ENCODE measurements at places on chromosomes 2 and 18. TPM values are rescaled to one million over a fixed set of nuclear protein-coding genes. Genes with fewer than 3 reads are reported as not detected.
A peak's percentile ranks its signal among the peaks of the same experiment; 100 is the strongest.

DNA sequence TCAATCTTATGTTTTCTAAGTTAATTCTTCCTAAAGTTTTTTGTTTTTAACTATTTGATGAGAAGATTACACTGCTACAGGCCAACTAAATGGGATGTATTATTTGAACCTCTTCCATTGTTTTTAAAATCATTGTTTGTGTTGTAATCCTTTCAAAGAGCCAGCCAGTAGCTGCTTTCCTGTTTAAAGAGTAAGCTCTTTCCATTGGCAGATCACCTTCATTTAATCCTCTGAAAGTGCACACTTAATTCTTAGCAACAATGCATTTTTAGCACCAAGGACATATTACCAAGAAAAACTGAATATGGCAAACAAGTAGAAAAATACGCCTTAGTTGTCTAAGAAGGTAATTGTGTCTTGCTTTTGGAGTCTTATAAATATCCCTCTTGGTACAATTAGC lies 54.0 kb downstream of the MEIS1 start:
- DNase-seq: no peak

DNA sequence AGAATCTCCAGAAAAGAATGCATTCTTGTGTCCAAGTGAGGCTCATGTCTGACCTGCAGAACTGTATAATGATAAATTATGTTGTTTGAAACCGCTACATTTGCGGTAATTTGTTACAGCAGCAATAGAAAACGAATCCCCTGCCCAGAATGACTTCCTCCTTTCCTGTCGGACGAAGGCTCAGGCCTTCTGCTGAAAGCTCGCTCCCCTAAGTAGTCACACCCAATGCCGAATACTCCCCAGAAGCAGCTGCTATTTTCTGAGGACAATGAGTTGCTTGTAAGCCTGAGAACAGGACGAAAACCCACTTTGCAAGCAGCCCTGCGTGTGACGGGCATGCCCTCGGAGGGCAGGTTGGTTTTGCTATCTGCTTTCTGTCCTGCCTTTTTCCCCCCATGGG lies 27.7 kb upstream of the PTPN4 start:
- no peak for DNase-seq

DNA sequence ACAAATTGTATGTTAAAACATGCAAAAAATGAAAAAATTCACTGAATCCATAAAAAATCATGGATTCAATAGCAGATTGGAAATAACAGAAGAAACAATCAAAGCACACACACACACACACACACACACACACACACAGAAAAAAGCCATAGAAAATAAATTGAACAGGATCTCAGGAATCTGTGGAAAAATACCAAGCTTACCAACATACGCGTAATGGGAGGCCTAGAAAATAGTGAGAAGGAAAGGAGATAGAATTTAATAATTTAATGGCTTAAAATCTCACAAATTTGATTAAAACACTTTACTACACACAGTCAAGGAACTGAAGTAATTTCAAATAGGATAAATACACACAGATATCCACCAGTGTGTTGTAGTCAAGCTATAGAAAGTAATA lies 1671.5 kb upstream of the PIK3C3 start:
- no peak for DNase-seq

- DNase-seq: no peak
Measured at GRCh38 chr2:6423944-6424343, 441.8 kb downstream of the CMPK2 start.

GRCh38 chr2:71897137-71897480 lies 250.6 kb downstream of the CYP26B1 start:
- DNase-seq: no peak

- DNase-seq: no peak
Measured at GRCh38 chr2:83689402-83689801, 769.7 kb downstream of the SUCLG1 start.

The TMEM200C gene
- 0.75 TPM for polyA plus RNA-seq

- no peak for DNase-seq
Measured at GRCh38 chr2:157173740-157174184, 83.7 kb upstream of the GALNT5 start.

DNA sequence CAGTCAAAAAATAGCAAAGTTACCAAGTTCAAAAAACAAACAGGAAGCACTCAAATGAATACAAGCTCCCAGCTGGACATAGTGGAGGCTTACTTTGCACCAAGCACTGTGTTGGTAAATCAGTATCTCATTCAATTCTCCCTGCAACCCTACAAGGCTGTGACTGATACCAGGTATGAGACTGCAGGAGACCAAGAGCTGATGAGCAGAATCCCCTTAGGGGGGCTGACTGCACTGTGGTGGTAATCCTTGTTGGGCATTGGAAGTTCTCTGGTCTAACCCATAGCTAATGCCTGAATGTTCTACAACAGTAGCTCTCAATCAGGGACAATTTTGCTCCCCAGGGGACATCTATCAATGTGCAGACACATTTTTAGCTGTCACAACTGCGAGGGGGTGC lies 26.0 kb downstream of the CDH2 start:
- no peak for DNase-seq

- no peak for DNase-seq
Measured at GRCh38 chr2:143480601-143481236, 351.5 kb downstream of the ARHGAP15 start.

The GBX2 gene
- polyA plus RNA-seq: not detected

GRCh38 chr2:181163139-181163538 lies 182.7 kb downstream of the UBE2E3 start:
- no peak for DNase-seq

DNA sequence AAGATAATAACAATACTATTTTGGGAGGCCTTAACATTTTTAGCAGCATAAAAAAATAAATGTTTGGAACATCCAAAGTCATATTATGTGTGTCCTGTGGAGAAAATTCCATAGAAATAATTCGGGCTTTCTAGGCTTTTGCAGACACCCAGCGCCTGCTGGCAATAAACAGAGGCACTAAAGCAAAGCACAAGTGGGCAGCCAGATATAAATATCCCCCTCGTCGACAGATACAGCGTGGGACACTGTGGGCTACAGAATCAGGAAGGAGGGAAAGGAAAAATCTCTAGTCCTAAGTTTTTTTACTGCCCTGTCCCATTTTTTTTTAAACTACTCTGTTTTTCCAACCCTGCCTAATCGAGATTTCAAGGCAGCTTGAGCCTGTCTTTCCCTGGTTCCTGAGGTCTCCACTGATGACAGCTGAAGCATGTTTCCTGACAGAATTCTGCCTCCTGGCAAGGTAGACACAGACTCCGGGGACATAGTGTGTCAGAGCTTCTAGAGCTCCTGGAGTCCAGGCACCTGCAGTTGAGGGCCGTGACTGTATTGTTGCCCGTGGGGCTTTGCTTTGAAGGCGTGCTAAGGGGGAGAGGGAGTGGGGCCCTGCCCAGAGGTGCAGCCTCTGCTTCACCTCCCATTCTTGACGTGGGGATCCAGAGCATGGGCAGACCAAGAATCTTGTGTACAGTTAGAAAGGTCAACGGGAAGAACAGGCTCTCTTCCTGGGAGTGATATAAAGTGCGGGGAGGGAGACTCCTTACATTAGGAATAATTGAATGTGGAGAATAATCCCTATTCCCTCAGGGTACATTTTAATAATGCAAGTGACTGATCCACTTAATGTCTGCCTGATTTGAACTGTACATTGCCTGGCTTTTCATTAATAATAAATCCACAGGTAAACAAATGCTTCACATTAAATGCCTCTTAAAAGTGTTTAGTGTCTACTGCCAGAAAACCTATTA lies 232.3 kb downstream of the DCC start:
- DNase-seq: no peak

GRCh38 chr2:174058456-174058855 lies 93.3 kb upstream of the SP3 start:
- no peak for DNase-seq

The GALNT5 gene
- polyA plus RNA-seq: 1.9 TPM

- DNase-seq: peak; percentile 14
Measured at GRCh38 chr2:118386641-118387302, 298.5 kb downstream of the INSIG2 start.

The TMEM163 gene
- 0.86 TPM for polyA plus RNA-seq

GRCh38 chr2:71154279-71154678 lies 23.8 kb downstream of the MPHOSPH10 start:
- no peak for DNase-seq

GRCh38 chr2:28607730-28608499 lies 112.1 kb downstream of the PLB1 start:
- DNase-seq: no peak

The PROC gene
- 0.46 TPM for polyA plus RNA-seq

GRCh38 chr18:78247615-78248289 lies 731.9 kb upstream of the SALL3 start:
- no peak for DNase-seq

The FOXI3 gene
- 0.05 TPM for polyA plus RNA-seq

DNA sequence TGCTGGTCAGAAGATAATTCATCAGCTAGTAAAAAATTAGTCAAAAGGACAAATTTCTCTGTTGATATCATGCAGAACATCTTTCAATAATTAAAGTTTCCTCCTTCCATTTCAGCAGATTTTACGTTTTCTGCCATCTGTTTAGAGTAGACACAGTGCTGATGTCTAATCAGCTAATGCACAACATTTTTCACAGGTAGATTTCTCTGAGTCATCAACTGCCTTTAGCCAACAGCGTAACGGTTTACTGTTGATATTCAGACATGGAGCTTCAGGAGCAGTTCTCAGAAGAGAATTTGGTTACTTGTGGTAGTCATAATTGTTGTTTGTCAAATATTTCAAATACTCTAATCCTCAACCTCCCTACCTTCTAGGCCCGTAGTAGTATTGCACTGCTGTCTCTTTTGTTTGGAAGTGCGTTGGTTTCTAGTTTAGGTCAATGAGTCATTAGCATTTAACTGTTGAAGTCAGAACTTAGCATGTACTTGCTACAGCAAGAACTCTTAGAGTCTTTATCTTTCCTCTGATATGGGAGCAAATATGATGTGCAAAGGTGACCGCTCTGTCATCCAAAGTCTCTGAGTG lies 86.8 kb upstream of the TFPI start:
- no peak for DNase-seq

DNA sequence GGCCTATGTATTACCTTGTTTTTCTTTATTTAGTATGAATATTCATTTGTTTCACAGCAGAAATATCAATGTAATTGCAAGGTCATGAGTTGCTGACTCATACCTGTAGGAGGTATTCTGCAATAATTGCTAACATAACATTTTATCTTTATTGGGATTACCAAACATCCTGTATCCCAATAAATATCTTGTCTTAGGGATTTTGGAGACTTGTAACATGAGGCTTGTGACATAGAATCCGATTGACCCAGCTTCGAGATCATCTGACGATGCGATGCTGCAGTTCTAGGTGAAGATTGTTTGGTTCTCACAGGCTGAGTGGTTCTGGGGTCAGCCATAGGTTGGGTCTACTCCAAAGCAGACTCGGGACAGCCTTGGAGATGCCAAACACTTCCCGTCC lies 133.4 kb upstream of the RND3 start:
- no peak for DNase-seq

- DNase-seq: no peak
Measured at GRCh38 chr2:31475692-31476091, 61.1 kb upstream of the XDH start.

DNA sequence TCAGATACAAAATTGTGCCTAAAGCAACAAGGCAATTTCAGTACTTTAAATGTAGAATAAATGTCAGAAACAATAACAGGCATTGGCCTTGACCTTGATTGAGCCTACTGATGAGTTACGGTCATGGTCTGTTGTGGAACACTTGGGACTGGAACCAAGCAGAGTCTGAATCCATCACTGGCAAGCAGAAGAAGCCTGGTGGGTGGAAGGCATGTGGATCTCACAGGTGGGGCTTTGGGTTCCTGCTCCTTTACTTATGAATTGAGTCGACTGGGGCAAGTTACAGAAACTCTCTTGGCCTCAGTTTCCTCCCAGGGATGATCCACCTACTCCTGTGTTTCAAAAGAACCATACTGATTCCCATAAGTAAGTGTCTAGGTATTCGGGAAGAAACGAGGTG lies 102.3 kb downstream of the KCNF1 start:
- DNase-seq: no peak

DNA sequence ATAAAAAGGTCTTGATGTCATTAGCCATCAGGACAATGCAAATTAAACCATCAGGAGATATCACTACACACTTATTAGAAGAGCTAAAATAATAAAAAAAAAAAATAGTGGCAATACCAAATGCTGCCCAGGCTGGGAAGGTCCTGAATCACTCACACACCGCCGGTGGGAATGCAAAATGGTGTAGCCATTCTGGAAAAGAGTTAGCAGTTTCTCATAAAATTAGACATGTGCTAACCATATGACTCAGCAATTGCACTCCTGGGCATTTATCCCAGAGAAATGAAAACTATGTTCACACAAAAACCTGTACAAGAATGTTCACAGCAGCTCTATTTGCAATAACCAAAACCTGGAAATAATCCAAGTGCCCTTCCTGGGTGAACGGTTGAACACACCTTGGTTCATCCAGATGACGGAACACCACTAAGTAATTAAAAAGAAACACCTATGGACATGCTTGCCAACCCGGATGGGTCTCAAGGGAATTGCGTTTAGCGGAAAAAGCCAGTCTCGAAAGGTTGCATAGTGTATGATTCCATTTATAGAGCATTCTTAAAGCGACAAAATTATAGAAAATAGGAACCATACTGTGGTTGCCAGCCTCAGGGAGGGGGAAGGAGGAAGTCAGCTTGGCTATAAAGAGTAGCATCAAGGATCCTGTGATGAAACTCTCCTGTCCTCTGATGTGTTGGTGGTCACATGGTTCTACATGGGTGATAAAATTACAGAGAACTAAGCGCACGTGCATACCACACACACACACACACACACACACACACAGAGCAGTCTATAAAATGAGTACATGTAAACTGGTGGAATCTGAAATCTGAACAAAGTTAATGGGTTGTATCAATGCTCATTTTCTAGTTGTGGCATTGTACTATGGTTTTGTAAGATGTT lies 4.6 kb downstream of the MBP start:
- DNase-seq: no peak

DNA sequence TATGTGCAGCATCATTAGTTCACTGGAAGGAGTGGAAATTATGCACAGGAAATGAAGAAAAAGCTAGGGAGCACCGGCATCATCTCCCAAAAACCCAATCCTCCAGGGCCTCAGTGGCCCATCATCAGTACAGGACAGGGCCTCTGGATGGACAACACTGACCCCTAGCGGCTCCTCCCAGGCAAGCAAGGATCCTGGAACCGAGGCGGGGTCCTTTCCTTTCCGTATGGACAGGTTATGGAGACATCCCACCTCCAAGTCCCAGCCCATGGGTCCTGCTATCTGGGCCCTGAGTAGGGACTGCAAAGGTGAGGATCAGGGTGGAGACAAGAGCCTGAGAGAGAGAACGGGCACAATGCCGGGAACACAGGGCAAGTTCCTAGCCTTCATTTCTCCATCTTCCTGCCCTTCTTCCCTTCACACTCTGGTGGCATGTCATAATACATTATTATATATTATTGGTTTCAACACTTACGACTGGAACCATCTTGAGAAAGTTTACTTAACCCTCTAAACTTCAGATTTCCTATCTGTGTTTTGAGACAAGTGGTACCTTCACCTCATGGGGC lies 68.2 kb downstream of the ZNF516 start:
- DNase-seq: no peak

DNA sequence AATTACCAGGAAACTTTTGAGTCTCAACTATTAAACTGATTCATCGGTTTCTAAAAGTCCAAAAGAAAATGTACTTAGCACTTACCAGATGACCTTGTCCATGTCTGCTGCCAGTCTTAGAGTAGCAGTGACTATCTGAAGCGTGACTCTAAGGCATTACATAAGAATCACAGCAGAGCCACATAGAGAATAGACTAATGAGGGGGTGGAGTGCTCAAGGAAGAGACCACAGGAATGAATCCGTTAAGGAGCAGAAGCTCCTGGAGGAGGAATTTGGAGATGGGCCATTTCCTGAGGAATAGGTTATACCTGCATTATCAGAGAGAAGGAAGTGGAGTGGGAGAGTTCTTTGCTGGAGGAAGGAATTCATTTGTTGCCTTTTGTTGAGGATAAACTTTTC lies 116.0 kb downstream of the MAP3K20 start:
- DNase-seq: no peak

Measured in forelimb muscle (tissue), 1 donor.